ENCODE measurements at places on chromosomes 7 and 10. TPM values are rescaled to one million over a fixed set of nuclear protein-coding genes. Genes with fewer than 3 reads are reported as not detected.

The MSMB gene
- not detected for total RNA-seq

The SLC29A3 gene
- 6.8 TPM for total RNA-seq

The PKD2L1 gene
- 0.24 TPM for total RNA-seq

The FAM25A gene
- not detected for total RNA-seq

The FFAR4 gene
- total RNA-seq: 6.7 TPM

The BRI3 gene
- 70.8 TPM for total RNA-seq

The TAS2R41 gene
- total RNA-seq: not detected

The GPER1 gene
- total RNA-seq: 4.5 TPM

The GSAP gene
- total RNA-seq: 29.1 TPM

The KAZALD1 gene
- total RNA-seq: 0.72 TPM

The FAM24B gene
- 1.0 TPM for total RNA-seq

The KIF11 gene
- 0.44 TPM for total RNA-seq

All from omental fat pad (tissue), 4 donors.